ENCODE measurements at places on chromosomes 7 and 10. TPM values are rescaled to one million over a fixed set of nuclear protein-coding genes. Genes with fewer than 3 reads are reported as not detected.

GRM8 gene
- polyA plus RNA-seq: 19.2 TPM

DDX50 gene
- 32.6 TPM for polyA plus RNA-seq

DHX32 gene
- 18.0 TPM for polyA plus RNA-seq

CALY gene
- 251 TPM for polyA plus RNA-seq

RTKN2 gene
- 13.0 TPM for polyA plus RNA-seq

BEND7 gene
- 25.9 TPM for polyA plus RNA-seq

SUN1 gene
- polyA plus RNA-seq: 114 TPM

DHTKD1 gene
- 31.0 TPM for polyA plus RNA-seq

DNA sequence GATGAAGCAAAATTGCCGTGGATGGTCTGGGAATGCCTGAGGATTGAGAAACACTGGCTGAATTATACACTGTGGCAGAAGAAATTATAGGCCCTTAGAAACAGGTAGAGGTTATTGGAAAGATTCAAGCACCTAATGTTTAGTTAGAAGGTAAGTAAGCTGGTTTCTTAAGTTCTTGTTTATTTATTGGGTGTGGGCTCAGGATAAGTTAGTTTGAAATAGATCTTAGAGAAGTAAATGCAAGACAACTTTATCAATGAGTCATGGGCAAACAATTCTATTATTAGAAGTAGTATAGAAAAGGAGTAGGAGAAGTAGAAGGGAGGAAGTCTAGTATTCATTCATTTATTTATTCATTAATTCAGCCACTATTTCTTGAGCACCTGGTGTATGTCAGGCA lies 96.5 kb downstream of the KAT6B start:
- DNase-seq: no peak
- no peak overlapping the region for H3K4me3 ChIP-seq
- H3K36me3 ChIP-seq: no peaks in the 10 kb centered on the region
- H3K4me1 ChIP-seq: peaks cover 20% of the 10 kb centered on the region

- no peaks in the 10 kb centered on the region for H3K36me3 ChIP-seq
- H3K4me1 ChIP-seq: no peaks in the 10 kb centered on the region
- DNase-seq: no peak
- H3K4me3 ChIP-seq: no peak overlapping the region
- H3K27ac ChIP-seq: no peak overlapping the region
- H3K27me3 ChIP-seq: no peaks in the 10 kb centered on the region
Measured at GRCh38 chr7:30238721-30239441, 45.5 kb upstream of the ZNRF2 start.

DNA sequence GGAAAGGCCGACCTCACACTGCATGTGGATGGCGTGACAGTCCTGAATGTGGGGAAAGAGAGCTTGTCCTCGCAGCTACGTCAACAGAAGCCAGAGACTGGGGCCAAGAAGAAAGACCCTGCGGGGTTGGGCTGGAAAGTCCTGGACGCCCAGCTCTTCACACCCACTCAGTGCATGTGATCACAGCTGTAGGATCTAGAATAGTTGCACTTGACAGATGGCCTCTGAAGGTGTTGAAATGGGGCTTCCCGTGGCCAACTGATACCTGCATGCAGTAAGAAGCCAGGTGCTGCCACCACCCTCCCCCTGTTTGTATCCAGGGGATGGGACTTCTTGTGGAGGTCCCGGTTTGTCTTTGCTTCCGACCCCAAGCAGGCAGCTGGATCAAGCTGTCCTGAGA lies 34.1 kb upstream of the OCM2 start:
- H3K4me1 ChIP-seq: no peaks in the 10 kb centered on the region
- H3K27ac ChIP-seq: no peak overlapping the region
- no peak for DNase-seq
- no peaks in the 10 kb centered on the region for H3K27me3 ChIP-seq
- H3K36me3 ChIP-seq: no peaks in the 10 kb centered on the region
- H3K4me3 ChIP-seq: no peak overlapping the region

GRCh38 chr7:28239823-28240204 lies 59.2 kb upstream of the JAZF1 start:
- no peak overlapping the region for H3K4me3 ChIP-seq
- no peaks in the 10 kb centered on the region for H3K4me1 ChIP-seq

DNA sequence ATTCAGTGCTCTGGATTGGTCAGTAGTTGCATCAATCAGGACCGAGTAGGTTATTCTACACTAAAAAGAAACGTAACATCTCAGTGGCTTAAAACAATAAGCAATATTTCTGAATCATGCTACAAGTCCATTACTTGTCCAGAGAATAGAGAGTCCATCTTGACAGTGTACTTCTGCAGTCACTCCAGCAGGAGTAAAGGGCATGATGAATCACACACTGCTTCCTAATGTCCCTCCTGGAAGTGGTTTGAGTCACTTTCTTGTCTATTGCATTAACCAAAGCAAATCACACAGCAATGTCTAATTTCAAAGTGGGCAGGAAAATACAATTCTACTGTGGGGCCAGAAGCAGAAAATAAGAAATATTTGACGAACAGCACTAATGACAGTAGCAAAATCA lies 124.8 kb downstream of the TSPAN12 start:
- H3K36me3 ChIP-seq: no peaks in the 10 kb centered on the region
- H3K4me1 ChIP-seq: no peaks in the 10 kb centered on the region
- no peak overlapping the region for H3K27ac ChIP-seq
- no peaks in the 10 kb centered on the region for H3K27me3 ChIP-seq
- DNase-seq: no peak
- H3K4me3 ChIP-seq: no peak overlapping the region

DNA sequence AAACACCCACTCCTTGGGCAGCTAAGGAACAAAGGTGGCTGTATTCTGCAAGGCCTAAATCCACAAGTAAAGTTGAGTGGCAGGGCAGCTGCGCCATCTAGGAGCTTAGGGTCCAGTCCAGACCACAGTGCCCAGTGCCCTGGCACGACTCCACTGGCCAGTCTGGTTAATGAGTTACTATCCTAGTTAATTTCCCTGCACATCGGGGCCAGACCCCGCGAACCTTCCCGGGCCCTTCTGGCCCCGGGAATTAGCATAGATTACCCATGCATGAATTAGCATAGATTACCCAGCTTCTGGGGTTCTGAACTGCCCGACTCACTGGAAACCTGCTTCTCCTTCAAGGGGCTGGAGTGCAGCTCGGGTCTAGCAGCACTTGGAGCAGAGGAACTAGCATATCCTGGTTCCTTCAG lies 3.2 kb upstream of the EMX2 start:
- H3K36me3 ChIP-seq: no peaks in the 10 kb centered on the region
- no peak overlapping the region for H3K27ac ChIP-seq
- H3K27me3 ChIP-seq: peaks cover 100% of the 10 kb centered on the region
- no peak overlapping the region for H3K4me3 ChIP-seq
- DNase-seq: no peak

- no peaks in the 10 kb centered on the region for H3K27me3 ChIP-seq
- H3K4me1 ChIP-seq: no peaks in the 10 kb centered on the region
- no peaks in the 10 kb centered on the region for H3K36me3 ChIP-seq
- no peak for DNase-seq
- no peak overlapping the region for H3K27ac ChIP-seq
Measured at GRCh38 chr7:28383975-28384374, 28.3 kb upstream of the CREB5 start.

- no peaks in the 10 kb centered on the region for H3K36me3 ChIP-seq
- H3K27ac ChIP-seq: no peak overlapping the region
- H3K4me1 ChIP-seq: peaks cover 3% of the 10 kb centered on the region
- no peaks in the 10 kb centered on the region for H3K27me3 ChIP-seq
- no peak for DNase-seq
- no peak overlapping the region for H3K4me3 ChIP-seq
Measured at GRCh38 chr10:131024259-131025131, 287.0 kb downstream of the TCERG1L start.

DNA sequence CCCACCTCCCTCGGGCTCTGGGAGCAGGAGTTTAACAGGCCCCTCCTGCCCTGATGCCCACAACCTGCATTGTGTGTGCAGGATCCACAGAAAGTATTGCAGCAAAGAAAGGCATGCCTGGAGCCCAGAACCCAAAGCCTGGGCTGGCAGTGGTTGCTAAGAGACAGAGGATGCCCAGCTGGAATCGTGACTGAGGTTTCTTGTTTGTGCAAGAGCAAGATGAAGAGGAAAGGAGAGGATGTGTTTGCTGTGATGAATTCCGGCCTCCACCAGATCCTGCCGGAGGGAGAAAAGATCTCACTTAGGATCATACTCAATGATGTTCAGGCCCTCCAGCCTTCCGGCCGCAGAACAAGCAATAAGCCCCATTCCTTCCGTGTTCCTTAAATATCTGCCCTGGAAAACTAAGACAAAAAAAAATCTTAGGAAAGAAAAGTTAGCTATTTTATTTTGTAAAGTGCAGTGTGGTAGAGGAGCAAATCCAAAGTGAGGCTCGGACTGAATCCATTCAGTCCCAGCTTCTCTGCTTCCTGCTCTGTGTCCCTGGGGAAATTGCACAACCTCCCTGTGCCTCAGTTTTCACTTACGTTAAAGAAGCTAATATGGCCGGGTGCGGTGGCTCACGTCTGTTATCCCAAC lies 57.1 kb downstream of the SLIT1 start:
- peaks cover 31% of the 10 kb centered on the region for H3K36me3 ChIP-seq
- peak overlapping the region; percentile 81 for H3K27ac ChIP-seq
- H3K4me1 ChIP-seq: peaks cover 71% of the 10 kb centered on the region
- peak; percentile 62 for DNase-seq

- H3K27ac ChIP-seq: no peak overlapping the region
- peaks cover 24% of the 10 kb centered on the region for H3K36me3 ChIP-seq
- H3K4me1 ChIP-seq: peaks cover 31% of the 10 kb centered on the region
- no peaks in the 10 kb centered on the region for H3K27me3 ChIP-seq
- DNase-seq: peak; percentile 75
Measured at GRCh38 chr7:100053215-100053614, 3.6 kb downstream of the ZSCAN21 start.

DNA sequence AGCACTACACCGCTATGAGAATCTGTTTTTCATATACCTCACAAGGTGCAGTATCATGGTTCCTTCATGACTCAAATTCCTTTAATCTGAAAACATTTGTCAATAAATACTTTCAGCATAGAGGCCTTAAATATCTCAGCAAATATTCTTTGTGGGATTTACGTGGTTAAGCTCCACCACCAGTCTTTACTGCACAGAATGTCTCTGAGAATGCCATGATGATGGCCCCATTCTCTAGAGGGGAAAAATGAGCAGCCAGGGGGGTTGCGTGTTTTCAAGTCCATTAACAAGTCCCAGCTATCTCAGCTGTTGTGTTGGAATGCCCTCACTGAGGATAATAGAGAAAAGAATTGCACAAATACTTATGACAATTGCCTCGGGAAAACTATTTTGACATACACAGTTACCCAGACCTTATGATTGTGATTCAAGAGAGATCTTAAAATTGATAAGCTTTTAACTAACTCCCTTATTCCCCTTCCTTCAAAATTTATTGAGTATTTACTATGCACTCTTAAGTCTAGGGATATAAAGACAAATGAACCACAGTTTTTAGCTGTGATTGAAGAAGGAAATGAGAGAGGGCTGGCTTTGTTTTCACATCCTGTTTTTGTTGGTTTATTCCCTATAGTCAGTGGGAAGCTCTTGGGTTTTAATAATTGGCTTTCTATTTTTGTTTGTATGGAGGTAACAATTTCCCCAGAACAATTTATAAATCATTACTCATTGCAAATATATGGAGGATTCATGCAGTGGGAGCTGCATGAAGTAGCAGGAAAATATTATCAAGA lies 176.5 kb upstream of the VWC2 start:
- no peaks in the 10 kb centered on the region for H3K27me3 ChIP-seq
- H3K27ac ChIP-seq: no peak overlapping the region
- H3K4me1 ChIP-seq: no peaks in the 10 kb centered on the region
- H3K36me3 ChIP-seq: no peaks in the 10 kb centered on the region

- no peak overlapping the region for H3K27ac ChIP-seq
- no peaks in the 10 kb centered on the region for H3K4me1 ChIP-seq
- no peaks in the 10 kb centered on the region for H3K36me3 ChIP-seq
- H3K27me3 ChIP-seq: no peaks in the 10 kb centered on the region
- H3K4me3 ChIP-seq: no peak overlapping the region
Measured at GRCh38 chr7:139317939-139318505, 23.1 kb upstream of the FMC1 start.

Measured in spinal cord (tissue), 10 donors.